Germinal center (tissue), 1 donor: ENCODE measurements at places on chromosomes 13 and 19.
A peak's percentile ranks its signal among the peaks of the same experiment; 100 is the strongest.

GRCh38 chr13:44972956-44973581 lies 16.2 kb downstream of the NUFIP1 start:
- DNase-seq: no peak

DNA sequence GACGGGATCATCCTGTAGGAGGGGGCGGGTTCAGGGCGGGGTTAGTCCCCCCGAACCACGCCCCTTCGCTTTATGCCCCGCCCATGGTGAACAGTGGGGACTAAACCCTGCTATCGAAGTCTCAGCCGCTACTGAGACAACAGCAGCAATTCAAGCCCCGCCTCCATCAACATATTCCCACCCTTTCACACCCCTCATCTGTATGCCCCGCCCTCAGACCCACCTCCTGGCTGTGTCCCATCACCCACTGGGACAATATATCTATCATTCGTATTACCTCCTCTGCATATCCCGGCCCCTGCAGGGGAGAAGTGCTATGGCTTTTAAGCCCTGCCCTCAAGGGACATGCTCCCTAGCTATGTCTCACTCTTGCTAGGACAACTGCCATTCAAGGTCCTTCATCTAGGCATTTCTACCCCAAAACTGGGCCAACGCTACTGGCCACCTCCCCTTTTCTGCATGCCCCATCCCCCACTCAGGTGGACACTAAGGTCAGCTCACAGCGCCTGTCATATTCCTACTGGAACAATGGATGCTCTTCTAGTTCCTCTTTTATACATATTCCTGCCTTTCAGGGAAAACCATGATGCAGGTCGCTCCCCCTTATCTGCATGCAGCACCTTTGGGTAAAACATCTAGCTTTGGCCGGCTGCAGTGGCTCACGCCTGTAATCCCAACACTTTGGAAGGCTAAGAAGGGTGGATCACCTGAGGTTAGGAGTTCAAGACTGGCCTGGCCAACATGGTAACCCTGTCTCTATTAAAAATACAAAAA lies 11.9 kb downstream of the LRFN1 start:
- no peak for DNase-seq

DNA sequence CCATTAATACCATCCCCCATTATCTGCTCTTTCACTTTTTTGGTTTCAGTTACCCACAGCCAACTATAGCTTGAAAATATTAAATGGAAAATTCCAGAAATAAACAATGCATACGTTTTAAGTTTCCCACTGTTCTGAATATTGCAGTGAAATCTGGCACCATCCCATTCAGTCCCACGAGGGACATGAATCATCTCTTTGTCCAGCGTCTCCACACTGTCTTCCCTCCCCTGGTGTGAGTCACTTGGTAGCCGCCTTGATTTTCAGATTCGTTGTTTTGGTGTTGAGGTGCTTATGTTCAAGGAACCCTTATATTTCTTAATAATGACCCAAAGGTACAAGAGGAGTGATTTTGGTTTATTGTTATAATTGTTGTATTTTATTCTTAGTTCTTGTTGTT lies 246.1 kb downstream of the DCT start:
- no peak for DNase-seq

- no peak for DNase-seq
Measured at GRCh38 chr13:100387416-100387815, 201.2 kb downstream of the GGACT start.

DNA sequence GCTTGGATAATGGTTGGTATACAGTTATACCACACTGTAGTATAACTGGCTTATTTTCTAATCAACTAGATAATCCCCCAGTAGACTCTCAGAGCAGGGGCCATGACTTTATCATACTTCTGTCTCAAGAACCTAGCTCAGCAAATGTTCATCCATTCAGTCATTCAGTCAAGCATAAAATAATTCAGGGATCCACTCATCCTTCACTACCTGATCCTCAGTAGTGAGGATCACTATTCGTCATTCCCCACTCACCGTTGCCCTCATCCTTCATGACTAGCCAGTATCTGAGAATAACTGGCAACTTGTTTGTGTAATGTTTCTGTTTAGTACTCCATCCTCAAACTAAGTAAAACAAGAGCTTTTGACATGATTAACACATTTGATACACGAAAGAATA lies 77.6 kb downstream of the TSC22D1 start:
- DNase-seq: no peak

- no peak for DNase-seq
Measured at GRCh38 chr19:31801611-31802010, 452.4 kb upstream of the TSHZ3 start.

GRCh38 chr13:37700887-37701286 lies 102.3 kb upstream of the POSTN start:
- DNase-seq: no peak

DNA sequence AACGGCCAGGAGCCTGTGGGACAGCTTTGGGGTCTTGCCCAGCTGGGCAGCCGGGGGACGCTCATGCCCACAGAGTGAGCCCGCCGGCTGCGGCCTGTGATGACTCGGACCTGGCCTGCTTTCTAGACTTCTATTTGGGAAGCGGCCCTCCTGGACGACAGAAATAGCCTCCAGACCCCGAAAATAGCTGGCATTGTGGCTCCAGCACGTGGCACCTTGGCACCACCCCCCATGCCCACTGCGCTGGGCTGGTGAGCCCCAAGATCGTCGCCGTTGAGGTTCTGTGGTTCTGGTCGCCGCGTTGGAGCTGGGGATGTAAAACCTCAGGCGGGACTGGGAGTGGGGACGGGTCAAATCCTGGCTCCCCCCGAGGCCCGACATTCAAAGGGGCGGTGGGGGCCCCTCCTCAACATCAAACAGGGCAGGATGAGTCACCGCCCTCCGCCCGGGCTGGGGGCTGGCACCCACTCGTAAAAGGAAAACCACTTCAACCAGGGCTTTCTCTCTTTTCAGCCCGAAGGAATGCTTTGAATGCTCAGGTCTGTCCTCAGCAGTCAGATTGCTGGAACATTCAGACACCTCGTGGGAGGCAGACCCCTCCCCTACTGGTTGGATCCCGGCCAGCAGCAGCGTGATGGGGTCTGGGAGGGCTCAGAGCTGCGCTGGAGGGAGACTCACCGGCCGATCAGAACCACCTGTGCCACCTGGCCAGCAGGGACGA lies 42.1 kb downstream of the GADD45B start:
- DNase-seq: no peak

- no peak for DNase-seq
Measured at GRCh38 chr19:18507727-18508440, 14.0 kb downstream of the ELL start.

GRCh38 chr19:53977991-53978731 lies 13.3 kb upstream of the CACNG6 start:
- DNase-seq: no peak

DNA sequence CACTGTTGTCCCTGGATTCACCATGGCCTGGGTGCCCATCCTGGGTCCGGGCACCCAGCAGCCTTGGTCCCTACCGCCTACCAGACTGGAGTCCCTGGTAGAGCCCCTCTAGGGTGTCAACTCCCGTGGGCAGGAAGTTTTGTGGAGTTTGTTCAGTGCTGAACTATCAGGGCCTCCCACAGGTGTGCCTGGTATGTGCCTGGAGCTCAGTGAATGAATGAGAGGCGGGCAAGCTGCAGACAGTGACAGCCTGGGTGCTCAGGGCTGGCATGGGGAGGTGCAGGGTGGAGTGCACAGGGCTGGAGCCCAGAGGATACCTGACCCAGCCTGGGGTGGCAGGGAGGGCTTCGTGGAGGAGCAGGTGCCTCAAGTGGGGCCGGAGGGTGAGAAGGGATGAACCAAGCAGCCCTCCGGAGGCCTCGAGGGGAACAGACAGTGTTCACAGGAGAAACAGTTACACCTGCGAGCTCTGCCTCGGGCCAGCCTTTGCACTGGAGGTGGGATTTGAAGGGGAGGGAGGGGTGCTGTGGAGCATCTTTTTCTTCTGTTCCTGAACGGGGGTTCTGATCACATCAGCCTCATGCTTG lies 29.6 kb downstream of the PAK4 start:
- no peak for DNase-seq

- DNase-seq: no peak
Measured at GRCh38 chr19:46376241-46377153, 29.6 kb downstream of the PPP5C start.

- DNase-seq: no peak
Measured at GRCh38 chr13:25990801-25991200, 61.0 kb downstream of the SHISA2 start.

- peak; percentile 91 for DNase-seq
Measured at GRCh38 chr19:54162241-54162805, 2.8 kb upstream of the LENG1 start.

DNA sequence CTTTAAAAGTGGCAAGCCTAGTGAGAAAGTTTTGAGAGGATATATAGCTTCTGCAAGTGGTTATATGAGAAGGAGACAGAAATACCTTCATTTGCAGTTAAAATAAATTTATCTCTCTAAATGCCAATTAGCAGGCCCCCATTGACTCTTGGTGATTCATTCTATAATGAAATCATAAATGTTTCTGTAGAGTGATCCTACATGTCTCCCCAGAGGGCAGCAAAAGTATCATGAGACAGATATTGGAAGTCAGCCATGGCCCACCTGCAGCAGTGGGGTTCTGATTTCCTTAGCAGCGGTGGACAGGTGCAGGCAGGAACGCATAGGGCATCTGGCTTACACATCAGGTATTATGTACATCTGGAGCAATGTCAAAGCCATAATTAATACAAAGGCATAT lies 385.4 kb upstream of the SLC10A2 start:
- no peak for DNase-seq

GRCh38 chr19:17688853-17689595 lies 870 bp upstream of the UNC13A start:
- DNase-seq: no peak

DNA sequence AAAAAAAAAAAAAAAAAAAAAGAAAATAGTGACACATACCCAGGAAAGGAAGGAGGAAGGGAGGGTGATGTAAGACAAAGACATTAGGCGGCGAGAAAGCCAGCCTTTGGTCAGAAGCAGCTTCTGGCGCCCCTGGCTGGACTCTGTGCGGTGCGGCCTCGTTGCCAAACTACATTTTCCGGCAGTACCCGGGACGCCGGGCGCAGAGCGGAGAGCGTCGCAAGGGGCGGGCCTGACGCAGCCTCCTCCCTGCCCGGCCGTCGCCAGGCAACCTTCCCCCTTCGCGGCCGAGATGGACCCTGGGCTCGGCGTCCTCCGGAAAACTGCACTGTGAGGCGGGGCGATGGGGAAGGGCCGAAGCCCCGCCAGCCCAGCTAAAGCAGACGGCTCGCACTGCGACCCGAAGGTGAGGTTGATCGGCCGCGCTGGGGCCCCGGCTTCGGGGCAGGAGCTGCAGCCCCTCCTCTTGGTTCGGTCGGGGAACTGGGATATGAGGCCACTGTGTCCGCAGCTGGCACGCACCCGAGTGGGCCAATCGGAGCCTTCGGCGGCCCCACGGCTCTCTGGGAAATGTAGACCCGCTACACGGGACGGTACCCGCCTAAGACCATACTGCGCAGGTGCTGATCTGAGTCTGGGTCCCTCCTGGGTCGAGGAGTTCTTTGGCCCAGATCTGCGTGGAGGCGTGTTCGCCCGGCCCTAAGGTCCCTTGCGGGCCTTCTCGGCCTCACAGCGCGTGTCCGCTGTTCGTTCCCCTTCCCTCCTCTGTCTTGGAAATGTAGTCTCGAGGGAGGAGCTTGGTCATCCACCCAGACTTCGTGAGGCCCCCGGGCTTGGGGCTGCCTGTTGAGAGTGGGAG lies 2.3 kb upstream of the MZF1 start:
- DNase-seq: peak; percentile 82

DNA sequence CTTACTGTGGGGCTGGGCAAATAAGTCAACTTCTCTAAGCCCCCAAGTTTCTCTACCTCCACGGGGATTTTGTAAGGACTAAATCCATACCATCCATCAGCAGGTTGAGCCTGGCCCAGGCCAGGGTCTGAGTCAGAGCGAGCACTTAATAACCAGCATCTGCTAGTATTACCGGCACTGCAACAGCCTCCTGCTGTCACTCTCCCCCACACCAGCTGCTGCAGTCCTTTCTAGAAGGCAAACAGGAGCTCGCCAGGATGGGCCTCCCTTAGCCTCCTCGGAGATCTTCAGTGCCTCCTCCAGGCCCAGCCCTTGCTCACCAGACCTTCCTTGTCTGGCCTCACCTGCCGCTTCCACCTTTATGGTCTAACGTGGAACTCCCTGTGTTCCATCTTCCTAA lies 3.2 kb downstream of the NAPA start:
- no peak for DNase-seq

- peak; percentile 62 for DNase-seq
Measured at GRCh38 chr13:19984430-19985218, 26.1 kb downstream of the ZMYM2 start.

- DNase-seq: no peak
Measured at GRCh38 chr13:42996584-42996983, 4.5 kb upstream of the EPSTI1 start.

GRCh38 chr19:35908010-35908441 lies at the start of gene TYROBP:
Gene TYROBP (minus strand): TSS chr19:35908295. CDS start chr19:35908228, 67 bp downstream.
- DNase-seq: no peak

- no peak for DNase-seq
Measured at GRCh38 chr13:21837841-21838551, 167.1 kb downstream of the FGF9 start.

- no peak for DNase-seq
Measured at GRCh38 chr19:20164456-20164855, 2.6 kb upstream of the ZNF486 start.

DNA sequence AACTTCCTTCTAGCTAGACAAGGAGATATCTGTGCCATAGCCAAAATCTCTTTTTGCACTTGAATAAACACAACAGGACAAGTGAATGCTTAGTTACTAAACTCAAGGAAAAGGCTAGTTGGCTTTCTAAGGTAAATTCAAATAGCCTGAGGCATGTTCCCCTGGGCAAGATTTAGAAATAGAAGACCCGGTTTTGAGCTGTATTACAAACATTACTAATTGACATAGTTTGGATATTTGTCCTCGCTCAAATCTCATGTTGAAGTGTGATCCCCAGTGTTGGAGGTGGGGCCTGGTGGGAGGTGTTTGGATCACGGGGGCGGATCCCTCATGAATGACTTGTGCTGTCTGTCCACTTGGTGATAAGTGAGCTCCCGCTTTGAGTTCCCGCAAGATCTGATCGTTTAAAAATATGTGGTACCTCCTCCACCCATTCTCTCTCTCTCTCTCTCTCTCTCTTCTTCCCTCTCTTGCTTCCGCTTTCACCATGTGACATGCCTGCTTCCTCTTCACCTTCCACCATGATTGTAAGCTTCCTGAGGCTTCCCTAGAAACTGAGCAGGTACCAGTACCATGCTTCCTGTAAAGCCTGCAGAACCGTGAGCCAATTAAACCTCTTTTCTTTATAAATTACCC lies 3.9 kb upstream of the KBTBD6 start:
- no peak for DNase-seq
